ENCODE measurements at places on chromosomes 3 and 15.

GRCh38 chr3:100993309-100993708, at the start of gene ABI3BP:
Gene ABI3BP, minus strand, starts transcription at chr3:100993421. Its CDS starts 37 bp downstream, at chr3:100993384.
- DNase-seq, result no peak

DNA sequence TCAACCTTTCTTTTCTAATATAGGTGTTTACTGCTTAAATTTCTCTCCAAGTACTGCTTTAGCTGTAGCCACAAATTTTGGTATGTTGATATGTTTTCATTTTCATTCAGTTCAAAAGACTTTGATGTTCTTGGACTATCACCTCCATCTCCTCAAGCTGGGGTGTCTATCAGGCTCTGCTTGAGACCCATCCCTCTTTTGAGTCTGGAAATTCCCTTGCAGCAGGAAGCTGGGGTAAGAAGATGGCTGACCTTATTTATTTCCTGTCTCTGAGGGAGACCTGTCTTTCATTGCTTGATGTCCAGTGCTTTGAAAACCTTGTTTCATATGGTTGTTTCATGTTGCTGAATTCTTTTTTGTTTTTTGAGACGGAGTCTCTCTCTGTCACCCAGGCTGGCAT, 60.5 kb upstream of the ADPGK start:
- DNase-seq, result no peak

DNA sequence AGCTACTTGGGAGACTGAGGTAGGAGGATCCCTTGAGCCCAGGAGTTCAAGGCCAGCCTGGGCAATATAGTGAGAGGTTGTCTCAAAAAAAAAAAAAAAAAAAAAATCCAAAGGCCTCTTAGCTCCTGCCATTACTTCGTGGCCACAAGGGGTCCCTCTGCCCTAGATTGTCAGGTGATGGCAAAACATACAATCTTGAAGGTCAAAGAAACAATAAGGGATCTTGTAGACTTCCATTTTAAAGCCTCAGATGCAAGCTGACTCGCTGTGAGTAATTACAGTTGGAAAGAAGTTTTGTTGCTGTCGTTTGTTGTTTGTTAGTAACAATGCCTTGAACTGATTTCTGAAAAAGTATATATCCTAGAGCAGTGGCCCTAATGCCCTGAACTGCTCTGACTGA, 55.9 kb upstream of the PLCL2 start:
- no peak for DNase-seq

- no peak for DNase-seq
These were observed 32.7 kb downstream of the SLC41A3 start for GRCh38 chr3:126051234-126051633.

- no peak for DNase-seq
These were observed 127.0 kb downstream of the EPHB1 start for GRCh38 chr3:134922101-134922500.

GRCh38 chr3:194874206-194874605, 188.5 kb downstream of the FAM43A start:
- no peak for DNase-seq

GRCh38 chr15:96576596-96576995, 246.1 kb downstream of the NR2F2 start:
- no peak for DNase-seq

DNA sequence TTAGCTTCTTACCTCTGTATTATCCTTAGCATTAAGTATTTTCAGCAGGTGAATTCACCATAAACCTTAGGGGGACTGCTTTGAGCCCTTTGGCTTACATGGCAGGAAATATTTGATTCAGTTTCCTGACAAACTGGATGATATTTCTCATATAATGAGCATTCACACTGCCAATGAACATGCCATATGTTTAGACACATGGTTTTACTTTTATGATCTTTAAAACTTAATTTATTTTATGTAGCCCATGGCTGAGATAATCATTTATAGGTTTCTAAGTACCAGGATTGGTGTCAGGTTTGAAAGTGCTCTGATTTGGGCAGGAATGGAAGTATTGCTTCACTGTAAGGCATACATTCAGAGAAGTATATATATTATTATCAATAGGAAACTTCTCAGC, 319.1 kb downstream of the ZPLD1 start:
- DNase-seq, result no peak

- no peak for DNase-seq
These were observed 112.9 kb downstream of the OXNAD1 start for GRCh38 chr3:16377847-16378302.

DNA sequence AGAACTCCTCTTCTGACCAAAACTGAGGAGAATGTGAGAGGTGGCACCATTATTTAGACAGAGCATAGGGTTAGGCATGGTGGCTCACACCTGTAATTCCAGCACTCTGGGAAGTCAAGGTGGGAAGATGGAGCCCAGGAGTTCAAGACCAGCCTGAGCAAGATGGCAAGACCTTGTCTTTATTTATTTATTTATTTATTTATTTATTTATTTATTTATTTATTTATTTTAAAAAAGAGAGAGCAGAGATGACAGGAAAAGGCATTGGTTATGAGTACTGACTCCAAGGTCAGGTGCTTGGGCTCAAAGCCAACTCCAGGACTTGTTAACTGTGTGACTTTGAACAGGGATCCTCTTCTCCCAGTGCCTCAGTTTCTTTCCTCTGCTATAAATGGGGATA, 217.7 kb downstream of the MEX3B start:
- no peak for DNase-seq

DNA sequence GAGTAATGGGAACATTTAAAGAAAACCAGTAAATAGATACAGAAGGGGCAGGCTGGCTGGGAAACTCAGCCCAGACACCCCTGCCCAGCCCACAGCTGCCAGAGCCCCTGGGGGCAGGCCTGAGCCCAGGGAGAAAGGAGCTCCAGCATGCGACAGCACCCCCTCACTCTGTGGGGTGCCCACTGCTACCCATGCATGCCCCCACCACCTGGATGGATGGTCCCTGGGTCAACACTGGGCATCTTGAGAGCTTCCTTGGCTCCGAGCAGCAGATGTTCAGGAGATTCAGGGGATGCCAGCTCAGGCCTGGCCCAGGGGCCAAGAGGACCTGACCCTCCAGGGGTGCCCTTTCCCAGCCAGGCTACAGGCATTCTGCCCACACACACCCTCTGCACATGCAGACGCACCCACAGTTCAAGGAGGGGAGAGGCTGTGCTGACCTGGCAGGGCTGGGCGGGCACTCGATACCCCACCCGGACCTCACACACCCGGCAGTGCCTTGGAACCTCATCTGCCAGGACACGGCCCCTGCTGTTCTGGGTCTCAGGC, 31.5 kb downstream of the PTH1R start:
- no peak for DNase-seq

- no peak for DNase-seq
These were observed 13.5 kb downstream of the MRPS11 start for GRCh38 chr15:88480981-88481380.

GRCh38 chr3:37221407-37221806, 47.0 kb upstream of the LRRFIP2 start:
- no peak for DNase-seq

- DNase-seq, result no peak
These were observed 100.4 kb downstream of the LSM3 start for GRCh38 chr3:14278799-14279625.

DNA sequence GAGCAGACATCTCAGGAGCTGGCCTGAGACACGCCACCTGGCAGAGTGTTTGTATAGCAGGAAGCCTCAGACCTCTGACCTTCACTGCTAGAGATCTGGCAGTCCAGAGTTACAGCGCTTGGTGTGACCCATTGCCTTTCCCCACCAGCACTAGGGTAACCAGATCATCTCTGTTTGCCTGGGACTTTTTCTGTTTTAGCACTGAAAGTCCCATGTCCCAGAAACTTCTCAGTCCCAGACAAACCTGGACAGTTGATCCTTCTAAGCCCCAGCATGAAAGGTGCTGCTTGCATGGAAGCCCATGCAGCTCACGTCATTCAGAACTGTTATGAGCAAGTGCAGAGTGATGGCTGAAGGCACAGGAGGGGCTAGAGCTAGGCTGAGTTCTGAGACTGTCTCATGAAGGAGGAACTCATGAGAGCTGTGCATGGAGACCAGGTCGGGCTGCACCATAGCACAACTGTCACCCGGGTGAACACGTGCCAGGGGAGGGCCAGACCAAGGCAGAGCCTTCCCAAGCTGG, 18.2 kb upstream of the AHSG start:
- no peak for DNase-seq

- no peak for DNase-seq
These were observed 9.4 kb upstream of the COPG1 start for GRCh38 chr3:129239991-129240390.

- DNase-seq, result no peak
These were observed 58.9 kb downstream of the ZNF621 start for GRCh38 chr3:40583691-40584090.

GRCh38 chr3:62962714-62963113, 87.5 kb upstream of the CADPS start:
- DNase-seq, result no peak

DNA sequence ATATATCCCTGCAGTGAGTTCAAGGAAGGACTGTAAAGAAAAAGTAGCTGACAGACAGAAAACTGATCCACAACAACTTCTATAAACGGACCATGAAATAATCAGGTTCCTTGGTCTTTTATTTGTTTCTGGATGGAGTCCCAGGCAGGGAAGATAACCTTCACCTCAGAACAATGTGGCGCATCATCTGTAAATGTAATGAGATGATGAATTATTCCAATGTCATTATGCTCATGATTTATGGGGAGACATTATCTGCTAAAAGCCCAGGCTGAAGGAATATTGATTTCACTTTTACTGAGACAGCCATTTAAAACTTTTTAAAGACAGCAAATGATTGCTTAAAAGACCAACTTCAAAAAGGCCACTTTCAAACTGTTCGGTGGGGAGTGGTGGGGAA, 354.9 kb upstream of the ADAMTS9 start:
- no peak for DNase-seq
